AG08395 (cell line): ENCODE measurements at places on chromosomes 11 and 22.

GRCh38 chr22:50691521-50691920 is 18.9 kb downstream of the SHANK3 start:
- no peak for DNase-seq

DNA sequence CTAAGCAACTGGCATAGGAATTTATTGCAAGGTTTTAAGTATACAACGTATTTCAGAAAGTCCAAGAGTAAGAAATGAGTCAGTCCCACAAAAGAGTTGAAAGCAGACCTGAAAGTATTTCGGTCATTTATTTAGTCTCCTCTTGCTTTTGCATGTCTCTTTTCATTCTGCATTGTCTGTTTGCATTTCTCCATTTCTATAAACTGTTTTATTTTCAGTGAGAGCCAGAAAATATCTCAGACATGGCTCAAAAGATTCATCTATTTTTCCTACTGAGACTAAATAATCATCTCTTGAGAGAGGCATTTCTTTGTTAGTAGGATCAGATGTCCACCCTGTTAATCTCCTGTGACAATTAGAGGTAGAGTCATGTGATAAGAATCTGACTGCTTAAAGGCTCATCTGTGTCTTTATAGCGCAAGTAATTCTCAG is 219.1 kb upstream of the CCDC179 start:
- no peak for DNase-seq

DNA sequence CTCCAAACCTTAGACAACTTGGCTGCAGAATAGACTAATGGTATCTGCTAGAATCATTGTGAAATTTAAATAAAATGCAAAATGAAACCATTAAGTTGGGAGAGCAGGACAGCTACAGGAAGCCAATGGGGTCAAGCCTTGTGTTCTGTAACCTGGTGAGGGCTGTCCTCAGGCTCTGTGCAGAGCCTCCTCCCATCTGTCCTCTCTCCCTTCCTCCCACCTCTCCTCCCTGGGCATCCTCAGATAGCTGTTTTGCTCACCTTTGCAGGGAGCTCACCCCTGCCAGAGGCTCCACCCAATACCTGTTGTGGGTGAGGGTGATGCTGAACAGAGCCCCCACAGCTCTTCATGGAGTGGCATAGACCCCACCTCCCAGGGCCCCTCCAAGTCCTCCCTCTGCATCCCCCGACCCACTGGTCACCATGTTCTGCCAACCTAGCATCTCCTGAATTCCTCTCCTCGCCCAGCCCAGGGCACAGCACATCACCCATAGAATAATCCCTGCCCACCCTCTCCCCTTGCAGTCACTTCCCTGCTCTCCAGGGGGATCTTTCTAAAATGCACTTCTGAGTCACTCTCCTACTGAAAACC is 100.3 kb downstream of the PDE2A start:
- DNase-seq, result no peak

- DNase-seq, result no peak
These were observed 3.5 kb downstream of the CHRM4 start for GRCh38 chr11:46387919-46388618.

GRCh38 chr22:37455896-37456295 is 28.6 kb upstream of the ELFN2 start:
- DNase-seq, result no peak

GRCh38 chr11:22976146-22976545 is 115.9 kb upstream of the CCDC179 start:
- no peak for DNase-seq

GRCh38 chr11:125132071-125132470 is 20.6 kb upstream of the TMEM218 start:
- DNase-seq, result no peak

GRCh38 chr11:73295241-73295995 is 12.7 kb upstream of the ARHGEF17 start:
- peak; percentile 90 for DNase-seq

- DNase-seq, result no peak
These were observed 439 bp downstream of the SPA17 start for GRCh38 chr11:124674168-124674517.

DNA sequence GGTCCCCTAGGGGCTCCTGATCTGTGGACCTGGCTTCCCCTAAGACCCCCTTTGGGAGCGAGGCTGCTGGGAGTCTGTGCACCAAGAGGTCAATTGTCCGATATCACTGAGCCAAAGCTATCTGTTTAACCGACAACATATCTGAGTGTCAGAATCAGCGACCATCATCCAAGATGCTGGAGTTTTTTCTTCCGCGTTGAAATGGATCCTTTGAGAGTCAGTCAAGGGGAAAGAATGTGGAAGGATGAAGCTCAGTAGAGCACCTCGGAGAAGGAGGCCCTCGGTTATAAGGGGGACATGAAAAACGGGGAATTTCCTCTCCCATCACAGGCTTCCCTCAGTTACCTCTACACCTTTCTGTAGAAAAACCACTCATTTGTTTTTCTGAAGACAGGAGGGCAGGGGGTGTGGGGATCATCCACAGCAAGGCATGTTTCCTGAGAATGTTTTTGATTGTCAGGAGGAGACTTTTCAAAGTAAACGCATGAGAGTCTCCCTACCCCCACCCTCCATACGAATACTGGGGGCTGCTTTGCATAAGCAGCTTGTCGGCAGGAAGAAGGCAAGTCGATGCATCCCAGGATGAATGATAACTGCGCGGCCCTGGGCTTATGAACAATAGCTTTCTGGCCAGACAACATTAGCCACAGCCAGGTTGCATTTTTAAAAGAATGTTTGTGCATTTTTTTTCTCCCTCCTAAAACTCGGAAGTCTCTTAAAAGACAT is 37.7 kb upstream of the CCND1 start:
- no peak for DNase-seq

GRCh38 chr11:69804769-69805508 is 14.3 kb downstream of the FGF3 start:
- DNase-seq, result no peak

DNA sequence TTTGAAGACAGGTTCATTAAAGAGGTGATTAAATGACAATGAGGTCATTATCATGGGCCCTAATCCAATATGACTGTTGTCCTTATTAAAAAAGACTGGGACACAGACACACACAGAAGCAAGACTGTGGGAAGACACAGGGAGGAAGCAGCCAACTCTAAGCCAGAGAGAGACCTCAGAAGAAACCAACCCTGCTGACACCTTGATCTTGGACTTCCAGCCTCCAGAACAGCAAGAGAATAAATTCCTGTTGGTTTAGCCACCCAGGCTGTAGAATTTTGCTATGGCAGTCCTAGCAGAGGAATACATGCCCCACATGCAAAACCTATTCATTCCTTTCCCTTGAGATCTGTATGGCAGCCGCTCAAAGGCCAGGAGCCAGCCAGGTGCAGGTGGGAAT is 35.6 kb upstream of the CACNG2 start:
- no peak for DNase-seq

DNA sequence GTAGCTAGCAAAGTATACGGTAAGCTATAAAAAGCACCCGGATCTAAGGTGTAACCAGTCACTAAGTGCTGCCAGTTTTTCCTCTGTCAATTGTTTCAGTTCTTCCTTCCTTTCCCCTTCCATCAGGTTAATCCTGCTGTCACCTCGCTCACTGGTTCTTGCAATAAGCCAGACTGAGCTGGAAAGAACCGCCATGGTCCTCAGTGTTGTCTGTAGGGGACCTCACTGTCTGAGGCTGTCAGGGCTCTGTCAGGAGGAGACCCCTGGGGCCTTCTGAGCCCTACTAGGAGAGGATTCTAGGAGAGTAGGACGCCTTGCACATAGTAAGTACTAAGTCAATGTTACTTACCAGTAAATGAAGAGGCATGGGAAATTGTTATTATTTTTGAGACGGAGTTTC is 1.4 kb upstream of the TBC1D22A start:
- DNase-seq, result no peak

- peak; percentile 62 for DNase-seq
These were observed 20.8 kb upstream of the ZBED5 start for GRCh38 chr11:10878408-10879214.

GRCh38 chr11:18650859-18651557 is 16.9 kb upstream of the SPTY2D1 start:
- DNase-seq, result peak; percentile 40

DNA sequence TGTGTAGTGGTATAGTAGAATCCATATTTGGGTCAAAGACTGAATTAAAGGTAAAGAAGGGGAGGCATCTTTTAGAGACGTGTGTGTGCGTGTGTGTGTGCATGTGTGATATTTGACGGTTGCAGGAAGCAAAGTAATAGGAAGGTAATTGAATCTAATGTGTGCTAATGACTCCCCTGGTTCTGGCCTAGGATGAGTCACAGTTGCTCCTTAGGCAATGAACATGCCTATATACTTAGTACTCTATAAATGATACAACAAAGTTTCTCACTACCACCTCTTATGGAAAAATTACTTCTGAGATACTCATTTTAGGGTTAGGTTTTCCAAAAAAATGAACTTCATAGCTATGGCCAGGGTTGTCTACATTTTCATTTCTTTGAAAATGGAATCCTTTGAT is 409.6 kb downstream of the GUCY1A2 start:
- DNase-seq, result peak; percentile 21

- DNase-seq, result no peak
These were observed 82.1 kb downstream of the KCNQ1 start for GRCh38 chr11:2526808-2527381.

- DNase-seq, result no peak
These were observed 642 bp upstream of the CASTOR1 start for GRCh38 chr22:30289980-30290313.

- DNase-seq, result no peak
These were observed 33.3 kb downstream of the NF2 start for GRCh38 chr22:29636751-29637150.

GRCh38 chr11:103980108-103980507 is 56.3 kb upstream of the DDI1 start:
- no peak for DNase-seq

DNA sequence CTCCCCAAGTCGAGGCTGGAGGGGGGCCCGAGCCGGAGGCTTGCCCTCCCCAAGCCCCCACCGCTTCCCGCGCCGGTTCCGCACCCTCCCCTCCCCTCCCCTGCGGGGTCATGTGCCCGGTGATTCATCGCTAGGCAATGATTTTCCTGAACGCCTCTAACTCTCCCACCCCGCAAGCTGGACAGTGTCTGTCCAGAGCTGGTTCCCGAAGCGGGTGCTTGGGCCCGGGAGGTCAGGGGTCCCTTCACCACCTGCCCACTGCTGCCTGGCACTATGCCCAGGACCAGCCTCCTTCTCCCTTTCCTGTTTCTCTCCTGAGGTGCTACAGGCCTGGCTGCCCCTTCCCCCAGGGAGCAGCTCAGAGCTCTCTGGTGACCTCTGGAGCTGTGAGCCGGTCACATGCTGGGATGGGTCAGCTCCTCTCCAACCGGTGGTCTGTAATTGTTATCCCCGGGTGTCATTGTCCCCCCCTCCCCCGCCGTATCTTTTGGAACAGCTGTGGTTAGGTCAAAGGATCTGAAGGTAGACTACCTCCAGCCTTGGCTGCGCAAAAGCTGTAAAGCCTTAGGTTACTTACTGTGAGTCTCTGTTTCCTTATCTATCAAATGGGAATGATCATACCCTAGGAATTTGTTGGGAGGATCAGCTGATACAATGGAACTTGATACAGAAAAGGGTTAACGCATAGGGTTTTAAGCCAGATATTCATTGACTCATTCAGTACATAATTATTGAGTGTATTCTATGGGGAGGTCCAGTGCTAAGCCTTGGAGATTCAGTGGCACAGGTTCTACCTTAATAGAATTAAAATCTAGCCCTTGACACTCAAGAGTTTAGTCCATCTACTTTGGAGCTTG is 753 bp downstream of the STX3 start:
- DNase-seq, result peak; percentile 82

- no peak for DNase-seq
These were observed 2.2 kb upstream of the BCO2 start for GRCh38 chr11:112173152-112173551.

- DNase-seq, result peak; percentile 46
These were observed 13.1 kb upstream of the MMP1 start for GRCh38 chr11:102810950-102811660.

DNA sequence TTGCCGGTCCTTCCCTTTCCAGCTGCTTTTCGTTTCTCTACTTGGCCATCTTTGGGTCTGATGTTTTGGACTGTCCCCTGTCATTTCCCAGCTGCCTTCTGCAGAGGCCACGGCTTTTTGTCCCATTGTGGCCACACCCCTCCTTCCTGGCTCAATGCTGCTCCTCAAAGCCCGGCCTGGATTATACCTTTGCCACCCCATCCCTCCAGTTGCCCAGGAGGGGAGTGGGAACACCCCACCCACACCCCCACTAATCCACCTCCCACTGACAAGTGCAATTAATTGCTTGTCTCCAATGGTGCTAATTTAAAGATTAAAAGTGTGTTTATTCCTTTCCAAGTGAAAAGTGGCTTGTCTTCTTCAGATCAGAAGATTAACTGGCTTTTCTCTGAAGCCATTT is 34.2 kb upstream of the CSNK2A3 start:
- DNase-seq, result no peak

DNA sequence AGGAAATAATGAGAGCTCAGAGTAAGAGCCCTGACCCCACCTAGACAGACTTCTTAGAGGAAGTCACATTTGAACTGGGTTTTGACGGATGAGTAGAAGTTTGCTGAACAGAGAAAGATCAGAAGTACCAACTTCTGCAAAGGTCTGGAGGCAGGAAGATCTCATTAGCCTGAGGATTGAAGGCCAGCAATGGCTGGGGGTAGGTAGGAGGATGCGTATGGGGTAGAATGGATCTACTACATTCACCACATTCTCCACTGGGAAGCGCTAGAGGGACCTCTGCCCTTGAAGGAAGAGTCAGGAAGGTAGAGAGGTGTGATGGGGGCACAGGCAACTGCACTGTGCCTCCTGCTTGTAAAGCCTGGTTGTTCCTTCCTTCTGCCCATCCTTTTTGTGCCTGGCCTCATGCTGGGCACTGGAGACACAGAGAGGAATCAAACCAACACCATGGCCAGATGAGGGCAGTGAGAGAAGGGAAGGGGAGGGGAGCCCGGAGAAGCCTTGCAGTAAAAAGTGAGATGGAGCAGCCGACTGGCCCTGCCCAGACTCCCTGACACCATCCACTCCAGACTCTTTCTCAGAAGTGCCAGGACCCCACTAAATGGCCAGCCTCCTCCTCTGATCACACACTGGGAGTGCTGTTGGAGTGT is 4.9 kb downstream of the TPBGL start:
- DNase-seq, result no peak

- no peak for DNase-seq
These were observed 8.1 kb downstream of the PRR33 start for GRCh38 chr11:1883346-1884302.

DNA sequence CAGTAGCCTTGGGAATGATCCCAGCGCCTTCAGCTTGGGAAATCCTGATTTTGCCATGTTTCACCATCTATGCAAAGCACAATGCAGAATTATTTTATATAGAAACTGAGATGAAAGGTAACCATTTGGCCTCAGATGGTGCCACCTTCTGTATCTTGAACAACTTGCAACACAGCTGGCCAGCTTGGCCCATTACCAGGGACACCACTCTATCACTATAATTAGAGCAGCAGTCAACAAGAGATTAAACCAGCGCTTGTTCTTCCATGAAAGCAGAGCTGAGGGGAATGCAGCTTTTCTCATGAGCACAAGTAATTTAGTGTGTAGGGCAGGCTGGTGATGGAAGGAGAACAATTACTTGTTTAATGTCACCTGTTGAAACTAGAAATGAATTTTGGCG is 6.7 kb upstream of the ZDHHC13 start:
- no peak for DNase-seq

- no peak for DNase-seq
These were observed 53.6 kb downstream of the SGSM1 start for GRCh38 chr22:24859587-24859986.
